Osteoblast (primary cell): ENCODE measurements at places on chromosomes 16 and 17. TPM values are rescaled to one million over a fixed set of nuclear protein-coding genes. Genes with fewer than 3 reads are reported as not detected.

DNA sequence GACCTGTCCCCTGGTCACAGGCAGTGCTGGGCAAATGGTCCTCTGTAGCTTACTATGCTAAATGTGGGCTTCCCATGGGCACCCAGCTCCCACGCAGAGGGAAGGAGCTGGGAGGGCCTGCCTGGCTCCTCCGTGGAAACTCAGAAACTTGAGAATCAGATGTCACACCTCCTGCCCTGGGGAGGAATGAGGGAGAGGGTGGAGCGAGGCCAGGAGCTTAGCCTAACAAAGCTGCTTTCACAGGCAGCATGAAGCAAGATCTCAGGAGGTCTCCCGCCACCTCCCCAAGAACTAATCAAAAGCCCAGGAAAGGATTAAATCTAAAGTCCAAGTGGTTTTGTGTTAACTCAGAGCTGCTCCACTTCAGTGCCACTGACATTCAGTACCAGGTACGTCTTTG is 33.6 kb upstream of the XYLT2 start:
- no peak overlapping the region for H3K27ac ChIP-seq
- H3K36me3 ChIP-seq, result no peaks in the 10 kb centered on the region
- no peaks in the 10 kb centered on the region for H3K4me1 ChIP-seq
- DNase-seq, result no peak
- no peak overlapping the region for H3K4me3 ChIP-seq

DNA sequence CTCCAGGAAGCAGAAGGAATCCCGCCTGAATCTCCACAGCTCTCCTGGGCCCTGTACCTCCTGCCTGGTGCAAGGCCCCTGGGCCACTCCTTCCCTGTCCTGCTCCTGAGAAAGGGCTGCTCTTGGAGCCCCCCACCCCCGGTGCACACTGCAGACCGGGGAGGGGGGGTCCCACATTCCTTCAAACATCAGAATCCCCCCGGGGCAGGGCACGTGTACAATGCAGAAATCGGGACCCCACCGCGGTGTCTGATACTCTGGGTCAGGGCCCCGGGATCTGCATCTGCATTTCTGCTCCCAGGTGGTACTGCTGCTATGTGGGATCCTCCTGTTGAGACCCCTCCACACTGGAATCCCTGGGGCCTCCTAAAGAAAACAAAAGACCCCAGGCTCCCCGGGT is 99.5 kb upstream of the GSE1 start:
- H3K4me1 ChIP-seq, result peaks cover 29% of the 10 kb centered on the region
- H3K27ac ChIP-seq, result peak overlapping the region; percentile 91
- no peaks in the 10 kb centered on the region for H3K27me3 ChIP-seq
- no peaks in the 10 kb centered on the region for H3K36me3 ChIP-seq

DNA sequence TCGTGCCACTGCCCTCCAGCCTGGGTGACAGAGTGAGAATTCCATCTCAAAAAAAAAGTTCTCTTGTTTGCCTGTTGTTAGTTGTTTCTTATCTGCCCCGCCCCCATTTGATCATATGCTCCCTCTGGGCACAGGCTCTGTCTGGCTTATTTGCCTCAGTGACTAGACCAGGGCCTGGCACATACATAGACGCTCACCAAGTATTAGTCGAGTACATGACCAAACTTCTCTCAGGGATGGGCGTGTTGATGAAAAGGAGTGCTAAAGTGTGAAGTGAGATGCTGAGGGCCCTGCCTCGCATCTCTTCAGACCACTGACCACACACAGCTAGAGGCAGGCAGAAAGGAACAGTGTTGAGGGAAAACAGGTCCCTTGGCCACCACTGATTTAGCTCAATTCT is 3.3 kb upstream of the HELZ start:
- no peaks in the 10 kb centered on the region for H3K36me3 ChIP-seq
- no peak for DNase-seq
- H3K4me3 ChIP-seq, result no peak overlapping the region
- H3K27me3 ChIP-seq, result no peaks in the 10 kb centered on the region

DNA sequence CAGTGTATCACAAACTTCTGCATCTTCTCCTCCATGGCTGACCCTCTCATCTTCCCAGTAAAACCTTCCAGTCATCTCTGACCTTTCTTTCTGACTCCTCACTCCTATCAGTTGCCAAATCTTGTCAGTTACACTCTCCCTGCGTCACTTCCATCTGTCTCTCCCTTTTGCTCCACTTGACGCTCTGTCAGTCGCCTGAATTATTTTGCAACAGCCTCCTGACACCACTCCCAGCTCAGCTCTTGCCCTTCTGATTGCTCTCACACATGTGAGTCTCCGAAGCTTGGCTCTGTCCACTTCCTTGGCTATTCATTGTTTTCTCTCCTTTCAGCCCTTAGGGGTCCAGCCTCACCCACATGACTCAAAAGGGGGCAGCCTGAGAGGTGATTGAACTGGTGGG is 27.7 kb downstream of the DHRS7C start:
- H3K4me1 ChIP-seq, result no peaks in the 10 kb centered on the region
- no peaks in the 10 kb centered on the region for H3K36me3 ChIP-seq
- no peak overlapping the region for H3K27ac ChIP-seq
- no peak overlapping the region for H3K4me3 ChIP-seq
- no peaks in the 10 kb centered on the region for H3K27me3 ChIP-seq
- no peak for DNase-seq

Gene SLC7A6
- 35.1 and 36.9 TPM in 2 replicates for total RNA-seq
